Type B pancreatic cell (in vitro differentiated cells): ENCODE measurements at places on chromosomes 11 and 22. TPM values are rescaled to one million over a fixed set of nuclear protein-coding genes. Genes with fewer than 3 reads are reported as not detected.

DNA sequence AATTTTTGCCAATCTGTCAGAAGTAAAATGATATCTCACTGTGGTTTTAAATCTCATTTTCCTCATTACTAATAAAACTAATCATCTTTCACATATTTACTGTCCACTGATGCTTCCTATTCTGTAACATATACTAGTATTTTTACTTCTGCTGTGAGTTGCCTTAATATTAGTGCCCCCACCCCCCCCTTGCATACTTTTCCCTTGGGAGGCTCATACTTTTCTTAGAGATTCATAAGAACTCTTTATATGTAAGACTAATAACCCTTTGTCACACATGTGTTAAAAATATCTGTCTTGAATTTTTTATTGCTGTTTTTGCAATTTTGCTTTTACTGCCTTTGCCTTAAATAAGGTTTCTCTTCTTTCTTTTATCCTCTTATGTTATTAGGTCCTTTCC is 87.2 kb downstream of the PHF21A start:
- DNase-seq, result no peak

DNA sequence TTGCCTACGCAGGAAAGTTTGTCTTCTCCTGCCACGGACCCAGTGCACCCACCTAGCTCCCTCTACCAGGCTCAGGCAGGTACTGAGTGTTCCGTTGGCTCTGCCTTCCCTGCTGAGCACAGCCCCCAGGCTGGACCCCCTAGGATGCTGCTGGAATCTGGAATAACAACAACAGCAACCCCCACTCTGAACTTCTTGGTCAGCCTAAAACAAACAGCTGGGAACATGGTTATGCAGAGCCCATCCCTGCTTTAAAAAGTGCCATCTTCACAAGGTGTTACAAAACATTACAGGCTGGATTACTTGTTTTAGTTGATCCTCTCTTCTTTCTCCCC is 1.8 kb downstream of the OPCML start:
- DNase-seq, result no peak

GRCh38 chr22:50178871-50179869 is 6.5 kb upstream of the TRABD start:
- peak; percentile 71 for DNase-seq

DNA sequence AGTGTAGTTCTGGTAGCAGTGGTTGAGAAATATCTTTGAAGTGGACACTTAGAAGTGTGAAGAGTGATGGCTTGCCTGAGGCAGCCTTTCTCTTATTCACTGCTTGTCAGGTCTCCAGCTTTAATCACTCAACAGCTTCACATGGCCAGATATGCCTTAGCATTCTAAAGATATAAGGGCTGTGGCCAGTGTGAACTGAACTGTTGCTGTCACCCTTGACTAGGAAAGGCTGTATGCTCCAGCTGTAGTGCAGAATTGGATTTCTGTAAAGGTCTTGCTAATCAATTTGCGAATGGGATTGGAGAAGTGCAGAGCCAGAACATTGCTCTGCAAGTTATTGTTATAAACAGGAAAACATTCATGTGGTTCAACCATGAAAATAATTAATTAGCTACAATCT is 266.7 kb downstream of the TMEM135 start:
- no peak for DNase-seq

GRCh38 chr22:46105494-46106278 is 44.6 kb upstream of the PPARA start:
- DNase-seq, result no peak

Gene PGA5
- 0.62 and 2.9 TPM in 2 replicates for total RNA-seq

GRCh38 chr11:122138744-122139594 is 23.0 kb upstream of the BLID start:
- DNase-seq, result no peak

DNA sequence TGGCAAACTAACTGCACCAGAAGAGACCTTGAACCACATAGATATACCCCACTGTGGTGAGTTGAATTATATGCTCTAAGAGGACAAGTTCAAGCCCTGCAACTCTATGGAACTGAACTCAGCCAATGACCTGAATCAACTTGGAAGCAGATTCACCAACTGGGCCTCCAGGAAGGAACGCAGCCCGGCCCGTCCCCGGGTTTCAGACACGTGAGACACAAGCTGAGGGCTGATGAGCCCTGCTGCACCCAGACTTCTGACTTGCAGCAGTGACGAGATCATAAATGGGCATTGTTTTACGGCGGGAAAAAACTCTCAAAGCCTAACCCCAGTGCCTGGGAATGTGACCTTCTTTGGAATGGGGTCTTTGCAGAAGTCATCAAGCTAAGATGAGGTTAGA is 28.5 kb upstream of the GAL start:
- no peak for DNase-seq

Gene MMP13
- total RNA-seq, result not detected in 2 replicates

GRCh38 chr11:16780146-16780545 is 41.7 kb downstream of the C11orf58 start:
- DNase-seq, result peak; percentile 52

- no peak for DNase-seq
These were observed 15.9 kb upstream of the SNX19 start for GRCh38 chr11:130932086-130932712.

DNA sequence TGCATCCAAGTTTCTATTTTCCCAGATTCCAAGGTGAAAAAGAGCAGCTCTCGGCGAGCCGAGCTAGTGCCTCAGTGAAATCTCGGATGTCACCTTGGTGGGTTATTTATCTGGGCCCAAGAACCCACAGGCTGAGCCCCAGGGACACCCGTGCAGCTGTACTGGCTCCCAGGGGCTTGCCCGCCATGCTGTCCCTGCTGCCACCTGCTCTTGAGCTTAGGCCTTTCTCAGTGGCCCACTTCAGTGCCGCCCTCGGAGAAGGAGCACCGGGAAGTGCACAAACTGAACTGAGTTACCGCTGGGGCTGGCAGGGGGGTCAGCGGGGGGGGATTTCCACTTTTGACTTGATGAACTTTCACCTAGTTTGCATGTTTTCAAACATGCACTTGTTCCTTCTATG is 27.9 kb downstream of the CPT1A start:
- DNase-seq, result no peak

Gene CASP12
- total RNA-seq, result not detected in 2 replicates

- no peak for DNase-seq
These were observed 6.6 kb upstream of the ZFTA start for GRCh38 chr11:63775191-63775590.

Gene OR10A2
- not detected in 2 replicates for total RNA-seq

Gene C11orf52
- total RNA-seq, result 1.8 and 7.6 TPM in 2 replicates

- no peak for DNase-seq
These were observed 230.7 kb downstream of the JRKL start for GRCh38 chr11:96620464-96621044.

Gene C11orf97
- total RNA-seq, result not detected in 2 replicates

GRCh38 chr22:27650572-27650971 is 151.0 kb downstream of the MN1 start:
- DNase-seq, result no peak

DNA sequence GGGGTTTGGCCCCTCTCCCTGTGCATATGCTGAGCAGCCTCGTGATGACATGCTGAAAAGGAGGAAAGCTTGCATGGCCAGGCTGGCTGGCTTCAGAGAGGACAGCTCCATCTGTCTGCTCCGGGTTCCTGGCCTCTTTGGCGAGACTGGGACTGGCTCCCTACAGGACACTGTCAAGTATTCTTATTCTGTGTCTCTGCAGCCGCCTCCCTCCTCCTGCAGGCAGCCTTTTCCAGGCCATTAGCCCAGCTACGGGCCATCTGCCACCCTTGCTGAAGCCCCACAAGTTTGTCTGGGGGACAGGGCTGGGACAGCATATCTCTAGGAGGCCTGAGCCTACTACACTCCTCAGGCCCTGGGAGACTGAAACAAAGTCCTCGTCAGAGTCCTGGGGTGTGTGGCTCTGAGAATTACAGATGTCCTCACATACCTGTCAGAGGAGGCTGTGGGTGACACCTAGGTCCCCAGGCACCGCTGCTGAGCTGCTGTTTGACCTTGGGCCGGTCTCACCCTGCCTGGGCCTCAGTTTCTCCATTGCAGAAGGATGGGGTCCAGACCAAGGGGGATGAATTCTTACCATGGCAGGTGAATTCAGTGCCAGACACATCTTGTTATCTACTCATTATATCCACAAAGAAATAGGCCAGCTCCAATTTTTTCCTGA is 11.0 kb downstream of the MRGPRG start:
- DNase-seq, result no peak

Gene OOSP4B
- not detected in 2 replicates for total RNA-seq

GRCh38 chr11:6418557-6419008 is 311 bp downstream of the APBB1 start:
- no peak for DNase-seq

DNA sequence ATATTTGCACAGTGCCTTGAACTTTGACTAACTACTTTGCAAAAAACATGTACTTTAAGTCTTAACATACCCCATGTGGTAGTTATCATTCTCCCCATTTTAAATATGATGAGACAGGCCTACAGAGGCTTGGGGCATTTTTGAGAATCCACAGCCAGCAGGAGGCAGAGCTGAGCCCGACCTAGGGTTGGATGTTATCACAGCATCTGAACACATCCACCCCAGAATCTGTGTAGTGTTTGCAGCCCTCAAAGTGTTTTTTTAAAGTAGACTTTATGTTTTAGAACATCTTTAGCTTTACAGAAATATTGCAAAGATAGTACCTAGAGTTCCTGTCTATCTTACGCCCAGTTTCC is 17.6 kb downstream of the OTOG start:
- DNase-seq, result no peak

GRCh38 chr22:44758344-44758973 is 6.1 kb downstream of the ARHGAP8 start:
- no peak for DNase-seq

DNA sequence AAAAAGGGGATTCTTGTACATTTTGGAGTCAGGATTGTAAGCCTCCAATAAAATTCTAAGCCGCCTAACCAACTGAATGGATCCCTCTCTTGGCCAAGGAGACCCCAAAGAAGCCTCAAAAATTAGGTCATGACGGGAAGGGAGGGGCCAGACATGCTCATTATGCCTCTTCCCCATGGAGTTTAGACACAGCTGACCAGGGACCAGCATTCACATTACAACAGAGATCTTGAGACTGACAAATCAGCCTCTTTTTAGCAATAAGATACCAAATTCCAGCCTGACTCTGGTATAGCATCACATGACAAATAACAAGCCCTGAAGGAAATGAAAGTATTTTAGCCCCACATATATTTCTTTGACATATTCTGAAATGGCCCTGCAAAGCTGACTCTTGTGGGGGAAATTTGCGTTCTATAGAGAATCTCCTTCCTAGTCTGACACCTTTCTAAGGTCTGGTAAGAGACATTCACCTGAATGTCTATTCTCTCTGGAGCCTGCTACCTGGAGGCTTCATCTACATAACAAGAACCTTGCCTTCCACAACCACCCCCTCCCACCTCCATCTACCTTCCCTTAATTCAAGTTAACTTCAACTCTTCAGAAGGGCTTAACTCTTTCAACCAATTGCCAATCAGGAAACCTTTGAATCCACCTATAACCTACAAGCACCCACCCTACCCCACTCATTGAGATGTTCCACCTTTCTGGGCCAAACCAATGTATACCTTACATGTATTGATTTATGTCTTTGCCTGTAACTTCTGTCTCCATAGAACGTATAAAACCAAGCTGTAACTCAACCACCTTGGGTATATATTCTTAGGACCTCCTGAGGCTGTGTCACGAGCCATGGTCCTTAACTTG is 10.3 kb downstream of the GAL start:
- DNase-seq, result no peak

GRCh38 chr11:3156282-3156660 is 8.8 kb downstream of the OSBPL5 start:
- DNase-seq, result no peak

- DNase-seq, result no peak
These were observed 626.3 kb upstream of the LRRC4C start for GRCh38 chr11:42085736-42086135.

Gene CCDC188
- total RNA-seq, result 2.6 and 4.3 TPM in 2 replicates

GRCh38 chr11:34183848-34184391 is 78.5 kb downstream of the NAT10 start:
- DNase-seq, result no peak

DNA sequence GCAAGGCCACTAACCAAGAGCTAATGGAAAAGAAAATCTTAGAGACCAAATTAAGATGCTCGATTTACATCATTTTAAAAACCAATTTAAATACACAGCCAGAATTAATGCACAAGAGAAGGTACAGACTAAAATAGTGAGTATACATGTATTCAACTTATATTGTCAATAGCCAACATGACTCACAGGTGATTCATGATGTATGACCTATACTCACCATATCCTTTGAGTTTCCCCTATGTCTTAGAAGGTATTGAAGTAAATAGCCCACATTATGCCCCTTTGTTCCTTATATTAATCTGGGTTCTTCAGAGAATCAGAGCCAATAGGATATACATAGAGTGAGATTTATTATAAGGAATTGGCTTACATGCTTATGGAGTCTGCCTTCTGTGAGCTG is 97.5 kb upstream of the ANO3 start:
- no peak for DNase-seq

Gene SPI1
- not detected in 2 replicates for total RNA-seq

DNA sequence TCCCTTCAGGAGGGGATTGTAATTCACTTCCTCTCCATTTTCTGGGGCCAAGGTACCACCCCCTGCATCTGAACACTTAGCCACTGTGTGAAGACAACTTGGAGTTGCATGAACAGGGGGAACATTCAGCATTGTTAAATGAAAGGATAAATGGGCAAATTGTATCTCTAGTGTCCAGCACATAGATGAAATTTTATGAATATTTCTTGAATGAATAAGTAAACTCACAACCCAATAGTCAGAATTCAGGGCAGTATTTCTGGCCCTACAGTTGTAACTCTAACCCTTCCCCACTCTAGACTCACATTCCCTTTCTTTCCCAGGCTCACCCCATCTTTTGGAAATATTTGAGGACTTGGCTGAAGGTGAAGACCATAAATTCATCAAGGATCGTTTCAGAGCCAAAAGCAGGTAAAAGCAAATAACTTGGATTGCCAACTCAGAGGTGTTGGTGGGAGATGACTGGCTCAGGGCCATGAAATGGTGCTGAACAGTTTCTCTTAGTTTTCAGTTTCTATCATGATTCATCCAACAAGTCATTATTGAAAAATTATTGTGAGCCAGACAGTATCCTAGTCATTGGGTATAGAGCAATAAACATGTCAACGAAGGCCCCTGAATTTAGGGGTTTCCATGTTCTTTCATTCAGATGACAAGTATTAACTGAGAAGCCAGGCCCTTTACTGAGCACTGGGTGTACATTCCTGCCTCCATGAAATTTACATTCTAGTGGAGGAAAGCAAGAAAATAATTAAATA is 33.3 kb upstream of the ZC3H12C start:
- no peak for DNase-seq

DNA sequence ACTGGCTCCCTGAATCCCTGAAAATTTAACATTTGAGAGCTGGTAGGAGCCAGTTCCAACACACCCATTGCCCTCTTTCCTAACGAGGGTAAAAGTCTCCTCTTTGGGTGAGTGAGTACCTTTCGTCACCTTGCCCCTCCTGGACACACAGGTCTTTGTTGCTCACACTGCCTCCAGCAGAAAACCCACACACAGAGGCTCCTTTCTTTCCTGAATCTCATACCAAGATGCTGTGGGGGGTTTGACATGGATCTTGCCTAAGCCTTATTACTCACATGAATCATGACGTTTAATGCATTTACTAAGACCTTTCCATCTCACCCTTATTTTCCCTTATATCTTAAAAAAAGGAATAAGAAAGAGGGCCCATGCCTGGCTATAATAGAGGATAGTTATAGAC is 53.0 kb downstream of the PARVA start:
- no peak for DNase-seq

Gene DDX25
- 0.79 and 1.8 TPM in 2 replicates for total RNA-seq
